ENCODE measurements at places on chromosomes 5 and 9. TPM values are rescaled to one million over a fixed set of nuclear protein-coding genes. Genes with fewer than 3 reads are reported as not detected.

Gene PCDHB8
- not detected for total RNA-seq

Gene CTXN3
- not detected for total RNA-seq

Gene HNRNPH1
- total RNA-seq = 202 TPM

Gene CCDC183
- total RNA-seq = not detected

Gene SPINK1
- total RNA-seq = 0.26 TPM

Gene FOXD4L3
- not detected for total RNA-seq

Gene TMEM171
- 0.24 TPM for total RNA-seq
